ENCODE measurements at places on chromosomes 11 and 22.

- no peak for DNase-seq
Measured at GRCh38 chr22:40450616-40451015, 80.2 kb downstream of the SGSM3 start.

GRCh38 chr11:33377412-33378370, 120.5 kb downstream of the HIPK3 start:
- DNase-seq, result no peak

DNA sequence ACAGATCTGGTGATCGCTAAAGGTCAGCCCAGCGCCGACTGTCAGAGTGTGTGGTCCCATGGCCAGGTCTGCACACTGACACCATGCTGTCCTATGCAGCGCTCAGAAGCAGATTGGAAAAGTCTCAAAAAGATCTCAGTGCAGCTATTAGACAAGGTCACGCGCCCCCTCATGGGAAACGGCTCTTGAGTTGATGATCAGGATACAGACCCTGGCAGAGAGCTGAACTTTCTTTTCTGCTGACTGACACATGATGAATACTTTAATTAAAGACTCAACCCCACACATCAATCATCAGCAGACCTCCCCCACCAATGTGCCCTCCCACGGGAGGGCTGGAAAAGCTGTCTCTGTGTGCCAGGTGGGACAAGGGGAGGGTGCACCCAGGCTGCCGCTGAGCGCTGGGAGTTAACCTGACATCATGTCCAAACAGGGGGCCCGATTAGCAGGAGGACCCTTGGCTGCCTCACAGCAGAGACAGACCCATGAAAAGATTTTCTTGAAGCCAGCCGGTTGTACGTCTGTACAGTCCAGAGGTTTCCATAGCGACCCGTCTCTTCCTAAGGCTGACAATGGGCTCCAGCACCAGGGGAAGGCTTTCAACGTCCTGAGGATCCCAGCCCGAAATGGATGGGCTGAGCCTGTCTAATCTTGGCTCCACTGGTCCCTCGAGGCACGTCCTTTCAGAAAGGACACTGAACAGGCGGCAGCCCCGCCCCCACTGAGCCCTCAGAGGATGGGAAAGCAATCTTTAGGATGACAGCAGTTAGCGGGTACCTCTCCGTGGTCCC, 26.9 kb downstream of the RASD2 start:
- no peak for DNase-seq

DNA sequence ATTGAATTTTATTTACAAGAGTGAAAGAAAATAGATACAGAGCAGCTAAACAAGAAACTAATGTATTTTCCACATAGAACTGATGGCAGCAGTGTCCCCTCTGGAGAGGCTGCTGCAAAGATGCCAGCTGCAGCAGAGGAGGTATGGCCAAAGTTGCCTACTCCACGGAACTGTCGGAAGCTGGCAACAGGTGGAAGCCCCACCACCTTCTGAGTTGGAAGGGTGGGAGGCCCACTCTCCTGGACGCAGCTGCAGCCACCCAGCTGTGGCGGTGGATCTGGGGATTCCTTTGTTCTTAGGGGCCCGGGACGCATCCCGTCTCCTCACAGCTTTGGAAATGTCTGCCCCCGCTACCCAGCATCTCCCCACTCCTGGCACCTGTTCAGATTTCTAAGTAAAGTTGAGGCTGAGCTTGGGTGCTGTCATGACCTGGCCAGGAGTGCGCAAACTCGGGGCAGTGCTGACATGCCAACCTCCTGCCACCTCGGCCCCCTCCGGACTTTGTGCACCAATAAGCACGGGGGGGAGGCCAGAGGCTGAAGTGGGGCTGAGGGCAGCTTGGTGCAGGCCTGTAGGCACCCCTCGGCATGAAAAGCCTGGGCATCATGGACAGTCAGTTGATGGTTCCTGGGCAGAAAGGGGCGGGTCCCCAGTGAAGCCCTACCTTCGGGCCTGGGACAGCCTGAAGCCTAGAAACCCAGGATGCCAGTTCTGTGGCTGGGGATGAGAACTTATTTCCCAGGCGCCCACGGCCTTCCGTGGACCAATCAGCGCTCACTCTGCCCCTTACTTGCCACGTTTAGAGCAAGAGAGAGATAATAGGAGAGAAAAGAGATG, 1071.4 kb downstream of the JRKL start:
- DNase-seq, result no peak

DNA sequence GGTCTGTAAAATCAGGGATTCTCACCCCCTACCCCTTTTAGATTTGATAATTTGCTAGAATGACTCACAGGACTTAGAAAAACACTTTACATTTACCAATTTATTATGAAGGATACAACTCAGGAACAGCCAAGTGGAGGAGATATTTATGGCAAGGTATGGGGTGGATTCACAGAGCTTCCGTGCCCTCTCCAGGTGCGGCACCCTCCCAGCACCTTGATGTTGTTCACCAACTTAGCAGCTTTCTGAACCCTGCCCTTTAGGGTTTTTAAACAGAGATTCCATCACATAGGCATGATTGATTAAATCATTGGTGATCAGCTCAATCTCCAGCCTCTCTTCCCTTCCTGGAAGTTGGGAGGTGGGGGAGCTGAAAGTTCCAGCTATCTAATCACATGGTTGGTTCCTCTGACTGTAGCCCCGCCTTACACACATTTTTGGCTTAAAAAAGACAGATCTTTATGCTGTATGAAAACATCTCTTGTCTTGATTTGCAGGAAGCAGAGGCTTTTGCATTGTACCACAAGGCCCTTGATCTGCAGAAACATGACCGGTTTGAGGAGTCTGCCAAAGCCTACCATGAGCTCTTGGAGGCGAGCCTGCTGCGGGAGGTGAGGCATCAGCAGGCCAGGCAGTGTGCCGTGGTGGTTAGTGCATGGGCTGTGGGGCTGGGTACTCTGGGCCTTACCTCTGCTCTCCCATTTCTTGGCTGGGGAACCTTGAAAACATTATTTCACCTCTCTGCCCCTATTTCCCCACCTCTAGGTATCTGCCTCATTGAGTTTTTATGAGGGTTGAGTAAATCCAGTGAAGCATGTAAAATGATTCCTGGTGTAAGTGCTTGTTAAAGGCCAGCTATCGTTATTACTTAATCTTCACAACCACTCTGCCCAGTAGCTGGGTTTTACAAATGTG, 27.0 kb downstream of the CABIN1 start:
- DNase-seq, result no peak

- no peak for DNase-seq
Measured at GRCh38 chr11:88317536-88317935, 20.0 kb downstream of the CTSC start.

DNA sequence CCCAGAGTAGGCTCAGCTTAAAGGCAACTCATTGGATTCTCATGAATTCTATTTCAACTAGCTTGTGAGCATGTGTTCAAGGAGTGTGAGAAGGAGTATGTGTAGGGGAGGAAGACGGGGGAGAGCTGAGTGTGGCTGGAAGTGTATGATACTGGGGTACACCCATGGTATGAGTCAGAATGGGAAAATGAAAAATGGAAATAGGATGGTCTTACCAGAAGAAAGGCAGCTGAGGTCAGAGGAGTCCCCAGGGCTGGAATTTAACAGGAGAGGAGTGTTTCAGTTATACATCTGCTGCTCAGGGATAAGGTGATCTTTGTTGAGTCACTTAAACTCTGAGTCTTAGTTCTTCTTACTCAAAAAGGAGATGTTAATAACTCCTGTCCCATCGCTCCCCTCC, 6.7 kb upstream of the ADAMTS15 start:
- no peak for DNase-seq
